ENCODE measurements at places on chromosomes 3 and 15.

GRCh38 chr3:121835465-121835801 lies 424 bp downstream of the EAF2 start:
- no peak for DNase-seq

DNA sequence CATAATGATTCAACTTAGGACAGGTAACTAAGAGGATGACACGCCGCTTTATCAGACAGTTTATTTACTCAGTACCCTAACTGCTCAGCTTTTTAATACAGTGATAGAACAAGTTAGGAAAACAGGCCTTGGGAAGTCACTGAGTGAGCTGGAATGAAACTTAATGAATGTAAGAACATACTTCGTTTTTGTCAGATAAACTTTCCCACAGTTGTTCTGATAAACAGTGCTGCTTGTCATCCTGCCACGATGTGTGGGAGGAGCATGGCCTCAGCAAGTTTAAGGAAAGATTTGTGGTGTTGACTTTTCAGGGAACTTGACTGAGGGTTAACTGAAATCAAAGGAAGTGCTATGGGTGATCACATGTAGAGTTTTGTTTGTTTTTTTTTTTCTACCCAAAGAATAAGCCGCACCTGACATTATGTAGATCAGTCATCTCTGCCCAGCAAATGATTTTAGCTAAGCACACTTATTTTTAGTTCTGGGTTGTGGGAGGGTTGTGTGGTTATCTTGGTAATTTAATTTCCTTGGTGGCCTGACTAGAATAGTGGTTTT lies 5.6 kb upstream of the P2RY14 start:
- no peak for DNase-seq

DNA sequence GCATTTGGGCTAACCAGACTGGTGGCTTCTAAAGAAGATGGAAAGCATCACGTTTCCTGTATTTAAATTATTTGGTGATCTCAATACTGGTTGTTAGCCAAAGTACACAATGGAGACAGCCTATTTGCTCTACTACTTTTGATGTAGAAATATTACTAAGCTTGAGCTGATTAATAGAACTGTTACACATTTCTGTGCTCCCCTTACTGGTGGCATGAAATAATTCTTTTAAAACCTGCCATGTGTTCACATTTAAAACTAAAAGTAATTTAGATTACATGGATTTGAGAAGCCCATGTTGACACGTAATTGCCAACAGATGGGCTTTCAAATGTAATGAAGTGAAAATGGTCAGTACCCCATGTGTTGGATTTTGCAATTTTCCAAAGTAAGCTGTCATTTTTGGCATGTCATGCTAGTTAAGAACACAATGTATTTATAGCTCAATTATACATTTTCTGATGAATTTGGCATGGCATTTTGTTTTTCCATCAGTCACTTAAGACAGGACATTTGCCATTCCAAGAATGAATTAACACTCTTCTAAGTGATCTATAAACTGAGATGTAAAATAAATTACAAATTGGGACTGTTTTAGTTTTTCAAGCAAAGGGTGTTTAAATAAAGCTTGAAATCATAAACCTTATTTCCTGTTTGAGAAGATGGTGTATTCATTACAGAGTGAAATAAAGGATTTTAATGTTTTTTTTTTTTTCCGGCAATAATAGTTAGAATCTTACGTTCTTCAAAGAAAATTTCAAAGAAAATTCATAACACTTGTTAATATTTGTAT lies 10.8 kb upstream of the RARRES1 start:
- DNase-seq, result no peak

- no peak for DNase-seq
These were observed 347.8 kb upstream of the C2CD4B start for GRCh38 chr15:62512904-62513303.

DNA sequence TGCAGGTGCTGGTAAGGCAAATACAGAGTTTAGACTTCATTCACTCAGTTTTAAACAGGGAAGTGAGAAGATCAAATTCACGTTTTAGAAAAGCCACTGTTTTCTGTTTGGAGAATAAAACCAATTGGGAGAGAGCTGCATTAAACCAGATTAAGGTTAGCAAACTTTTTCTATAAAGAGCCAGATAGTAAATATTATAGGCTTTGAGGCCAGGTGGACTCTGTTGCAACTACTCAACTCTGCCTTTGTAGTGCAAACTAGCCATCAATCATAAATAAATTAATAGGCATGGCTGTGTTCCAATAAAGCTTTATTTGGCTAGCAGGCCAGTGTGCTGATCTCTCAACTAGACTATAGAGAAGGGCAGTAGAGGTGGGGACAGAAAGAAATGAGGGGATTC lies 33.5 kb downstream of the SUCLG2 start:
- DNase-seq, result no peak

DNA sequence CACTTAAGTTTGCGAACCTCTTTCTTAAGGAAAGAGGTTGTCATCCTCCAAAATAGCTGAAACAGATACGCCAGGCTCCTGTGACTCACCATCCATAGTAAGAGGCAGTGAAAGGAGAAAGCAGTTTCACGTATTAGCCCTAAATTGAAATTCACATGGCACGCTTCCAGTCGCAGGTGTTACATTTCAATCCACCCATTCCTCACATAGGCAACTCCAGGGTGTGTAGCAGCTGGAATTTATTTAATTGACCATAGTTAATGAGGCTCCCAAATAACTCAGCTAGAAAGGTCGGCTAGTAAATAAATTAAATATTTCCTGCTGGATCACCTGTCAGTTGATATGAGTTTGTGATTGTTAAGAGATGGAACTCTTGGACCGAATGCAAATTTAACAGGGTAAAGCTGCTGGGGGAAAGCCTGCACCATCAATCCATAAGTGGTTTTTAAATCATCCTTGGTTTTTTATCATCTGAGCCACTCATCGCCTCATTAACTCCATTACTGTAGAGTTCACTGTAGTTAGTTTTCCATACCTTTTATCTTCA lies 19.6 kb downstream of the NSUN3 start:
- DNase-seq, result no peak

GRCh38 chr3:143269741-143270140 lies 150.2 kb downstream of the CHST2 start:
- DNase-seq, result no peak
